ENCODE measurements at places on chromosomes 11 and 22. TPM values are rescaled to one million over a fixed set of nuclear protein-coding genes. Genes with fewer than 3 reads are reported as not detected.
A peak's percentile ranks its signal among the peaks of the same experiment; 100 is the strongest.

GRCh38 chr11:84969103-84969502, 658.0 kb downstream of the DLG2 start:
- H3K27me3 ChIP-seq, result no peaks in the 10 kb centered on the region
- no peak overlapping the region for H3K27ac ChIP-seq
- H3K4me1 ChIP-seq, result no peaks in the 10 kb centered on the region
- DNase-seq, result peak; percentile 59
- H3K4me3 ChIP-seq, result no peak overlapping the region

DNA sequence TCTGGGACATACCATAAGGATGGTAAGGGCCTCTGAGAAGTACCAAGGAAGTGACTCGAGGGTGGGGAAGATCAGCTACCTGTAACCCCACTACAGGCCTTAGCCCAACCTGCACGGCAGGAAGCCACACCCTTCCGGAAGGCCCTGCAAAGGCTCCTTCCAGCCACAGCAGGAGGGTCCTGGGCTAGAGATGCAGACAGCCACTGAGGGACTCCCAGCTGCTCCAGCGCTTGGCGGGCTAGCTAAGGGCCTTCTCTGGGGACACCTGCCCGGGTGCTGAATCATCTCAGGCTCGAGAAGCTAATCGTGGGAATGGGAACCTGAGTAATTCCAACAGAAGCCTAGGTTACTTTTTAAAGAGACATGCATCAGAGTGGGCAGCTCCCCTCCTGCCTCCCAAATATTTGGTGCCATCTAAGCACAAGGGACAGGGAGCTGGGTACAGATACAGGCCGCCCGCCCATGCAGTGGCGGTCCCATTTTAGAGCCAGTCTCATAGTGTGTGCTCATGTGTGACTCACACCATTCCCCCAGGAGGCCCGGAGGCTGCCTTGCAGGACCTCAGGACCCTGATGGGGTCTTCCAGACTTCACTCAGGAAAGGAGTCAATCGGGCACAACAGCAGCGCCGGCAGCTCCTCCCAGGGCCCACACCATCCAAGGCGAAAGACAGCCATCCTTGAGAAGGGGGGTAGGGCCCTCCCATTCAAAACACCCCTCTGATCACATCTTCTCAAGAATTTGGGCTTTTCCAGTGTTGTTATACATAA, 8.0 kb downstream of the MYH9 start:
- H3K4me1 ChIP-seq, result peaks cover 10% of the 10 kb centered on the region
- no peaks in the 10 kb centered on the region for H3K36me3 ChIP-seq
- no peak overlapping the region for H3K4me3 ChIP-seq
- H3K27ac ChIP-seq, result peak overlapping the region; percentile 8

- H3K4me1 ChIP-seq, result no peaks in the 10 kb centered on the region
- H3K36me3 ChIP-seq, result no peaks in the 10 kb centered on the region
- no peak for DNase-seq
- H3K27ac ChIP-seq, result no peak overlapping the region
- H3K4me3 ChIP-seq, result no peak overlapping the region
- H3K27me3 ChIP-seq, result no peaks in the 10 kb centered on the region
Measured at GRCh38 chr11:29395555-29396072, 621.2 kb downstream of the KCNA4 start.

MS4A2 gene
- total RNA-seq, result 8.2 TPM

- no peaks in the 10 kb centered on the region for H3K4me1 ChIP-seq
- H3K27ac ChIP-seq, result no peak overlapping the region
- peak; percentile 63 for DNase-seq
- no peak overlapping the region for H3K4me3 ChIP-seq
Measured at GRCh38 chr22:48099671-48100070, 1337.2 kb downstream of the TBC1D22A start.

NELL1 gene
- total RNA-seq, result not detected

GRCh38 chr11:78654071-78654470, 79.4 kb upstream of the NARS2 start:
- no peaks in the 10 kb centered on the region for H3K27me3 ChIP-seq
- no peaks in the 10 kb centered on the region for H3K4me1 ChIP-seq
- H3K4me3 ChIP-seq, result no peak overlapping the region
- no peak for DNase-seq
- no peaks in the 10 kb centered on the region for H3K36me3 ChIP-seq

DNA sequence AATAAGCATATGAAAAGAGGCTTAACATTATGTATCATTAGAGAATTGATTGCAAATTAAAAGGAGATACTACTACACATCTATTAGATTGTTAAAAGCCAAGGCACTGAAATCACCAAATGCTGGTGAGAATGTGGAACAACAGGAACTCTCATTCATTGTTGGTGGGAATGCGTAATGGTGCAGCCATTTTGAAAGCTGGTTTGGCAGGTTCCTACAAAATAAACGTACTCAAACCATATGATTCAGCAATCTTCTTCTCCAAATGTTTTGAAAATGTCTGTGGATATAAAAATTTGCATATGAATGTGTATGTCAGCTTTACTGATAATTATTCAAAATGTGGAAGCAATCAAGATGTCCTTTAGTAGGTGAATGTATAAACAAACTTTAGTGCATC, 176.4 kb upstream of the PLET1 start:
- no peaks in the 10 kb centered on the region for H3K4me1 ChIP-seq
- no peak overlapping the region for H3K4me3 ChIP-seq
- no peaks in the 10 kb centered on the region for H3K27me3 ChIP-seq
- H3K36me3 ChIP-seq, result no peaks in the 10 kb centered on the region
- no peak overlapping the region for H3K27ac ChIP-seq
- DNase-seq, result no peak

- H3K27ac ChIP-seq, result no peak overlapping the region
- H3K36me3 ChIP-seq, result no peaks in the 10 kb centered on the region
- no peaks in the 10 kb centered on the region for H3K27me3 ChIP-seq
- H3K4me3 ChIP-seq, result no peak overlapping the region
Measured at GRCh38 chr11:36460220-36460619, 49.9 kb downstream of the TRAF6 start.

GRCh38 chr22:45091254-45091854, 72.4 kb upstream of the NUP50 start:
- no peaks in the 10 kb centered on the region for H3K36me3 ChIP-seq
- H3K4me1 ChIP-seq, result no peaks in the 10 kb centered on the region
- no peak overlapping the region for H3K27ac ChIP-seq
- H3K4me3 ChIP-seq, result no peak overlapping the region
- DNase-seq, result no peak

GRCh38 chr22:31575190-31575589, 78.9 kb downstream of the SFI1 start:
- no peaks in the 10 kb centered on the region for H3K4me1 ChIP-seq
- H3K27me3 ChIP-seq, result no peaks in the 10 kb centered on the region
- H3K36me3 ChIP-seq, result peaks cover 7% of the 10 kb centered on the region
- no peak overlapping the region for H3K4me3 ChIP-seq

DNA sequence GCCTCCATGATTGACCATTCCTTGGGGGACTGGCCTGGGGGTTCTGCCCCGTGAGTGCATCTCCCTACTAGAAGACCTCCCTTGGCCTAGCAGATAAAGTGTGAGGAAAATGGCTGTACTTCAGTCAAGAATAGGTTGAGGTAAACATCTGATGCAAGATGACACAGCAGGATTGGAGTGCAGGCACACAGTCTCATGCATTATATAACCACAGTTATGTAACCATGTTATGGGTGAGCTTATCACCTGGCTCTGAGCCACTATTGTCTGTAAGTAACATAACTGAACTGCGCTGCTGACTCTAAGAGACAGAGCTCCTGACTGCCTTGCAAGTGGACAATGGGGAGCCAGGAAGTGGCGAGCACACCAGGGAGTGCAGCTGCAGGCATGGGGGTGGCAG, 378.7 kb upstream of the ANO5 start:
- H3K4me1 ChIP-seq, result no peaks in the 10 kb centered on the region
- no peaks in the 10 kb centered on the region for H3K36me3 ChIP-seq
- DNase-seq, result no peak
- H3K27me3 ChIP-seq, result no peaks in the 10 kb centered on the region
- H3K4me3 ChIP-seq, result no peak overlapping the region
- no peak overlapping the region for H3K27ac ChIP-seq

DNA sequence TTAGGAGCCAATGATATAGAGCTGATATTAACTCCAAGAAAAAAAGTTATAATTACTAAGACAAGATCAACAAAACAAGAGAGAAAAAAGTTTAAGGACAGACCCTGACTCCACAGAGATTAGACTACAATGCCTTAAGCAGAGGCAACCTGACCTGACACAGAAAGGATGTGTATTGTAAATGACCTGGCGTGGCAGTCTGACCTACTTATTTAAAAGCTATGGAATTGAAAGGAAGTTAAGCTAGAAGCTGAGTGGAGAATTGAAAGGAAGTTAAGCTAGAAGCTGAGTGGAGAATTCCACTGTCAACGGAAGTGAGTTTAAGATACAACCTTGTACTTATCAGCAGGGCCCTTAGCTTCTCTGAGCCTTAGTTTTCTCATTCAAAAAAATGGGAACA, 885.4 kb downstream of the OPCML start:
- no peak overlapping the region for H3K27ac ChIP-seq
- no peaks in the 10 kb centered on the region for H3K36me3 ChIP-seq
- no peaks in the 10 kb centered on the region for H3K4me1 ChIP-seq
- H3K27me3 ChIP-seq, result no peaks in the 10 kb centered on the region
- DNase-seq, result no peak

GRCh38 chr11:12922418-12922817, 86.7 kb upstream of the RASSF10 start:
- H3K4me1 ChIP-seq, result no peaks in the 10 kb centered on the region
- no peak for DNase-seq
- no peak overlapping the region for H3K27ac ChIP-seq
- H3K27me3 ChIP-seq, result no peaks in the 10 kb centered on the region
- no peak overlapping the region for H3K4me3 ChIP-seq

CD3G gene
- total RNA-seq, result 3.0 TPM

LINC01488 gene
- not detected for total RNA-seq

DEUP1 gene
- not detected for total RNA-seq

CFAP68 gene
- 6.6 TPM for total RNA-seq

GRCh38 chr11:64776875-64777274, 1.5 kb downstream of the SF1 start:
- H3K27ac ChIP-seq, result no peak overlapping the region
- no peaks in the 10 kb centered on the region for H3K4me1 ChIP-seq
- peak overlapping the region; percentile 54 for H3K4me3 ChIP-seq
- H3K27me3 ChIP-seq, result no peaks in the 10 kb centered on the region
- no peak for DNase-seq
- peaks cover 2% of the 10 kb centered on the region for H3K36me3 ChIP-seq

DNA sequence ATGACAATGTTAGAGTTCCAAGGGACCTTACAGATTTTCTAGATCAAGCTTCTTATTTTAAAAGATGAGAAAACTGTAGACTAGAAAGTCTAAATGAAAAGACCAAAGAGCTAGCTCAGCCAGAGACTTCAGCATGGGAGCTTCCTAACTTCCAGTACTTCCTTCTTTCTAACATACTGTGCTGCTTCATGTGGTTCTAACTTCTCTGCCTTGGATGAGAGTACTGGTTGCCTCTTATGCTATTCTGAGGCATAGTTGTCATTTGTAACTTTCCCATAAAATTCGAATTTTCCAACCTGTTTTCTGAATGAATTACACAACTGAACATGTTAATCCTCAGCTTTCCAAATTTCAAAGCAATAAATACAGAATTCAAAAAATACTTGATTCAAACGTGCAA, 1.8 kb downstream of the MTMR2 start:
- H3K27ac ChIP-seq, result peak overlapping the region; percentile 76
- H3K27me3 ChIP-seq, result no peaks in the 10 kb centered on the region
- no peak overlapping the region for H3K4me3 ChIP-seq
- H3K36me3 ChIP-seq, result no peaks in the 10 kb centered on the region

- H3K27me3 ChIP-seq, result no peaks in the 10 kb centered on the region
- DNase-seq, result no peak
- no peak overlapping the region for H3K4me3 ChIP-seq
- H3K36me3 ChIP-seq, result no peaks in the 10 kb centered on the region
Measured at GRCh38 chr11:69774354-69775162, 583 bp downstream of the FGF4 start.

GRCh38 chr22:28341001-28341400, 338.6 kb downstream of the TTC28 start:
- H3K27me3 ChIP-seq, result no peaks in the 10 kb centered on the region
- H3K4me3 ChIP-seq, result no peak overlapping the region
- no peaks in the 10 kb centered on the region for H3K36me3 ChIP-seq
- no peak overlapping the region for H3K27ac ChIP-seq

KLHDC7B gene
- 0.63 TPM for total RNA-seq

ARHGAP20 gene
- 3.5 TPM for total RNA-seq

- H3K4me1 ChIP-seq, result no peaks in the 10 kb centered on the region
- H3K4me3 ChIP-seq, result no peak overlapping the region
- no peaks in the 10 kb centered on the region for H3K27me3 ChIP-seq
- H3K27ac ChIP-seq, result no peak overlapping the region
Measured at GRCh38 chr22:20024225-20024624, 3.3 kb downstream of the TANGO2 start.

SLN gene
- 7.7 TPM for total RNA-seq

GRCh38 chr22:33639588-33640254, 280.6 kb downstream of the LARGE1 start:
- DNase-seq, result no peak
- H3K4me3 ChIP-seq, result no peak overlapping the region
- H3K4me1 ChIP-seq, result no peaks in the 10 kb centered on the region
- H3K36me3 ChIP-seq, result no peaks in the 10 kb centered on the region
- no peaks in the 10 kb centered on the region for H3K27me3 ChIP-seq

DNA sequence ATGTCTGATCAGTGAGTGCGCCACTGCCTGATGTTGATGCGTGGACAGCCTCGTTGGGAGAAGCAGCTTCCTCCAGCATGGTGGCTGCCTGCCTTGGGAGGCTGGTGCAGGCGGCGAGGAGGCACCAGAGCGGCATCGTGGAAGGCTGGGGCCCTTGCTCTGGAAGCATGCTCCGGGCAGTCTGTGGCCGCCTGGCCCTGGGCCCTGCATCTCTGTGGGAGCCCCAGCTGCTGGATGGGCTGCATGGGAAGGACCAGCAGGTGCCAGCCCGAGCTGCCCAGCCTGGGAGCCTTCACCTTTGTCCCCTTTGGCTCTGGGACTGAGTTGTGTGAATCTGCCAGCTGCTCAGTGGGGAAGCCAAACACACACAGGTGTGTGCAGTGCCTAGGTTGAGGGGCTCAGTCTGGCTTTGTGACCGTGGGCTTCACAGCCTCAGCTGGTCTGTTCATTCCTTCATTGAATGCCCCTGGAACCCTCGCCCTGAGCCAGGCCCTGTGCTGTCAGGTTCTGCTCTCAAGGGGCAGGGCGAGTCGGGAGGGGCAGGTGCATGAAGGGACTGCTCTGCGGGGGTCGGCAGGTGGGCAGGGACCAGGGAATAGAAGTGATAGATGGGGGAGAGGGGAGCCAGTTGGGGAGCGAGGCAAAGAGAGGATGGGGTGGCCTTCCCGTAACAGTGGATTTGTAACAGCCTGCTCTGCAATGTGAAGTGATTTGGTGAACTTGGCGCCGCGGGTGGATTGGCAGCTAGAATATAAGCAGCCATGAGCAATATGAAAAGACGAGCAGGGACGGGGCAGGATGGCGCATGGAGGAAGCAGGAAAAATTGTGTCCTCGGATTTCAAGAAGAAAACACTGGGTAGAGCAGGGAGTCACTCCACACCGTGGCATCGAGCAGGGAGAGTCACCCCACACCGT, 354.2 kb downstream of the TBC1D22A start:
- H3K36me3 ChIP-seq, result no peaks in the 10 kb centered on the region
- H3K27me3 ChIP-seq, result no peaks in the 10 kb centered on the region
- DNase-seq, result no peak
- no peaks in the 10 kb centered on the region for H3K4me1 ChIP-seq
- H3K27ac ChIP-seq, result no peak overlapping the region

SMDT1 gene
- 62.9 TPM for total RNA-seq

Data from aorta (tissue), 5 donors.